ENCODE measurements at places on chromosomes 2 and 18. TPM values are rescaled to one million over a fixed set of nuclear protein-coding genes. Genes with fewer than 3 reads are reported as not detected.

DNA sequence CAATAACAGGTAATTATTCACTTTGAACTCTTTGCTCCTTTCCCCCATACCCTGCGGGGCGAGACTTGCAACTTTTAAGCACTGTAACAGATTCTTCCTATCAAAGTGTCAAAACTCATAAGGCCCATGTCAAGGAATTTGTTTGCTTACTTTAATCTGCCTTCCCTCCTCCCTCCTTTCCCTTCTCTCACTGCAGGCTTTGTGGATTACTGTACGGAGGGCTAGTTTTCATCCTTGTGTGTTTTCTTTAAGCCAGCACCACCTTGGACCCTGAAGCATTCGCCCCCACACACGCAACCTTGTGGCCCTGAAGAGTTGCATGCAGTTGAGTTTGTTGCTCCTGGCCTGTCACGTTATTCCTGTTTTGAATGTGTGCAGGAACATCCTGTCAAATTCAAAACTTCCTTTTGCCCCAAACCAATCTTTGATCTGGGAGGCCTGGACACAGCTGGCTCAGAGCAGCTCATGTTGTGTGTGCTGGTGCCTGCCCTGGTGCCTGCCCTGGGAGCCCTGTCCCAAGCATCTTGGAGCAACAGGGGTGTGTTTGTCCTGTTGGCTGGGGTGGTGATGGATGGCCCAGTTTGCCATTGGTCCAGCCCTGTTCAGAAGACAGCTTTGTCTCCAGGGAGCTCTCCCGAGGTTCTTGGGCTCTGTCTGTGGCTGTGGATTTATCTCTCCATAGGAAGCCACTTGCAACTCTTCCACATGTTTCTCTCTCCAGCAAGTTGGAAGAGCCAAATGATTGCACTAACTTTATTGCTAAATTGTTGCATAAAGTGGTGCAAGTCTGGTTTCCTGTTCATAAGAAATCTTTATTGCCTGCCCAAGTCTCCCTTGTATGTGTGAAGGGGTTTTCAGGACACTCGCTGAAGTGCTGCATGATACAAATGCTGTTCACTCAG lies 199.6 kb downstream of the VAPA start:
- no peak overlapping the region for H3K27ac ChIP-seq
- no peak overlapping the region for H3K4me3 ChIP-seq
- no peak for DNase-seq
- H3K4me1 ChIP-seq = no peaks in the 10 kb centered on the region

DNA sequence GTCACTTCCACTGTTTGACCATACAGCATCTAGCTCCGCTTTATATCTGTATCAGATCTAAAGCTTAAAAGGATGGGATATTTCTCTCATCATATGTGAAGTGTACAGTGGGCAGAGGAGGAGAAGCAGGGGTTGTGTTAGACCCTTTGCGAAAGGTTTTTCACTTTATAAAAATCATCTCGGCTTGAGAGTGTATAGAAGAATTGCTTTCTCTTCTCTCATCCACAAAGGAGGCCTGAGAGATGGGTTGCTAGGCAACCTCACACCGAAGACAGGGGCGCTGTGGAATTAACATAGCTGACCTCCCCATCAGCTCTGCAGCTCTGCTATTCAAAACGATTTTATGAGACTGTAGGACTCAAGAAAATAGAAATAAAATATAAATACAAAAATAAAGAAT lies 70.2 kb upstream of the GALNT3 start:
- no peaks in the 10 kb centered on the region for H3K36me3 ChIP-seq
- H3K4me1 ChIP-seq = no peaks in the 10 kb centered on the region
- no peak for DNase-seq
- H3K27me3 ChIP-seq = no peaks in the 10 kb centered on the region

WNT10A gene
- total RNA-seq = not detected

XIRP2 gene
- not detected for total RNA-seq
